ENCODE measurements at places on chromosomes 3 and 15.

- no peak for DNase-seq
These were observed 270.6 kb downstream of the CLSTN2 start for GRCh38 chr3:140205598-140205997.

DNA sequence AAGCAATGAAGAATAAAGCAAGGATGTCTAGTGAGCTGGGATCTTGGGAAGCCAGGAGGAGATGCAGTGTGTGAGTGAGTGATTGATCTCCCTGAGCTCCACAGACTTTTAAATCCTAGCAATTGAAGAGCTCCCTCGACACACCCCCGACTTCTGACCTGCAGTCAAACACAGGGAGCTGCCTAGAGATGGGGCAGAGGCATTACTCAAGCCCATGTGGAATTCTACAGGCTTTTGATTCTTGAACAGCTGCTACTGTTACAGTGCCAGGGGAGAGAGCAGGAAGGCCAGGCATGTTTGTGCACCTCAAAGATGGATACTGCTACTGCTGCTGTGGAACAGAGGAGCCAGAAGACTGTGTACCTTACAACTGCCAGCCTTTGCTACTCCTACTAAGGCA is 1403.1 kb upstream of the ALCAM start:
- no peak for DNase-seq

GRCh38 chr3:64351713-64352638 is 126.7 kb upstream of the PRICKLE2 start:
- no peak for DNase-seq

DNA sequence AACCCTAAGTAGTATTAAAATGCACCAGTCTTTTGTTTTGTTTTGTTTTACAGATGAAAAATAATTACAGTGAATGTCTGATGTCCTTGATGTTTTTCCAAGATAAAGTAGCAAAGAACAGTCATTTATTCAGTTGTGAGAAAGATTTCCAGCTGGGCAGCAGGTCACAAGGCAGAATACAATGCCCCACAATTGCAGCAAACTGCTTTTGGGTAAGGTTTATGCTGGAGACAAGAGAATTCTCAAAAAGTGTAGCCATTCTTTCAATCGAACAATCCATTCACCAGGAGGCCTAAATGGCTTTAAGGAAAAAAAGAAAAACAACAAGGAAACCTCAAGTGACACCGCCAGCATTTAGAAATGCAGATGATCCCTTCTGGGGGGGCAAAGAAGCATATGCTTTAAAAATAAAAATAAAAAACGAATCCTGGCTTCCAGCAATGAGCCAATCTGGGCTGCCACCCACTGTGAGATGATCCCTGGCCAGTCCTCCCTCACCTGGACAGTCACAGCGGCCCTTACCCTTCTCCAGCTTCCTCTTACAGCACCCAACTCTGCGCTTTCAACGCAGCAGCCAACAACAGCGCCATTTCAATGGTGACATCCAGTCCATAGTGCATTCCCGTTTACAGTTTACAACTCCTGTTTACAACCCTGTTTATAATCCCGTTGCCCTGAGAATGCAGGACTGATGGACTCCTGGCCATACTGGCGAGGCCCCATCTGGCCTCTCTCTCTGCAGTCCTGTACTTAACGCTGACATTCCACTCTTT is 25.7 kb upstream of the WNT5A start:
- no peak for DNase-seq

DNA sequence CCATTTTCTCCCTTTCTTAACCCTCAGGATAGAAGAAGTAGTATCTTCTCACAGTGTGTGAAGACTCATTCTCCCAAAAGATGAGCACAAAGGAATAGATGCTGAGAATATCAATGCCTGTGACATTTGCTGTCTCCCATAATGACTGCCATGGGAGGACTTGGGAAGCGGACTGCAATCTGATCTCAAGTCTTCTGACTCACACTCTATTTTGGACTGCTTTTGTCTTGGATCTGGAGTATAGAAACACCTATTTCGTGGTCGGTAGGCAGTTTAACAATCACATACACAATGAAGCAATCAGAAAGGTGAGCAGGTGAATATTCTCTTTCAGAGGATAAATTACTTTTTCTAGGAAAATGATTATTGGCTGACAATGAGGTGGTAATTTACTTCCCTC is 852.0 kb downstream of the FHIT start:
- DNase-seq: no peak

DNA sequence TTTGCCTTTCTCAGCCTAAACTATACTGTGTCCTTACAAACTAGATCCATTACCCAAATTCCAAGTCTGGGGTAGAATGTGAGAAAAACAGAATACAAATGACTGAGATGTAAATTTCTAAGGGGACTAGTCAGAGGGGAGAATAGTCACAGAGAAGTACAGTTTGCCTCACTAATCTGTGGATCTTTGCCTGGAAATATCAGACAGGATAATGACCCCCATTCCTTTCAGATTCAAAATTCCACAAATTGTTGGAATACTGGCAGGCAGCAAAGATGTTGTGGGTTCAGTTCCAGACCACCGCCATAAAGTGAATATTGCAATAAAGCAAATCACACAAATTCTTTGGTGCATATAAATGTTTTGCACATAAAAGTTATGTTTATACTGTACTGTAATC is 762.8 kb upstream of the NR2F2 start:
- no peak for DNase-seq
